ENCODE measurements at places on chromosomes 4 and X. TPM values are rescaled to one million over a fixed set of nuclear protein-coding genes. Genes with fewer than 3 reads are reported as not detected.

HERC5 gene
- 21.1 TPM for total RNA-seq

FHL1 gene
- 19.8 TPM for total RNA-seq

SLC9A6 gene
- 11.8 TPM for total RNA-seq

COMMD8 gene
- 15.0 TPM for total RNA-seq

NOA1 gene
- 31.5 TPM for total RNA-seq

ARX gene
- total RNA-seq, result not detected

TMEM271 gene
- not detected for total RNA-seq

GPAT3 gene
- total RNA-seq, result 1.3 TPM

SH3BGRL gene
- total RNA-seq, result 46.9 TPM

MAGEA2 gene
- not detected for total RNA-seq

TIGD2 gene
- total RNA-seq, result 2.3 TPM

DDX60 gene
- 22.2 TPM for total RNA-seq

DCLK2 gene
- total RNA-seq, result not detected

SLC38A5 gene
- 98.1 TPM for total RNA-seq

MAGED4 gene
- 1.6 TPM for total RNA-seq

TSPAN7 gene
- 0.42 TPM for total RNA-seq

SPACA5 gene
- total RNA-seq, result not detected

RAB9A gene
- 24.9 TPM for total RNA-seq

NR3C2 gene
- total RNA-seq, result 3.7 TPM

SRP72 gene
- total RNA-seq, result 181 TPM

UGT2B15 gene
- total RNA-seq, result not detected

SERTM2 gene
- total RNA-seq, result not detected

PAK3 gene
- total RNA-seq, result 0.37 TPM

MCTS1 gene
- total RNA-seq, result 47.8 TPM

ITM2A gene
- 112 TPM for total RNA-seq

SSX2B gene
- total RNA-seq, result not detected

IL15 gene
- 0.37 TPM for total RNA-seq

XAGE1B gene
- total RNA-seq, result not detected

LDB2 gene
- 0.14 TPM for total RNA-seq

NEIL3 gene
- total RNA-seq, result 18.1 TPM

FRMPD4 gene
- total RNA-seq, result not detected

ADGRL3 gene
- total RNA-seq, result not detected

ERCC6L gene
- 11.3 TPM for total RNA-seq

NPNT gene
- total RNA-seq, result not detected

ADH7 gene
- total RNA-seq, result not detected

CHRDL1 gene
- not detected for total RNA-seq

PTPN13 gene
- total RNA-seq, result 1.5 TPM

Data from activated CD4-positive, alpha-beta T cell treated with anti-CD3 and anti-CD28 coated beads for 36 hours (primary cell).